Right renal pelvis (tissue), 4 donors: ENCODE measurements at places on chromosomes 12 and 14. TPM values are rescaled to one million over a fixed set of nuclear protein-coding genes. Genes with fewer than 3 reads are reported as not detected.

DNA sequence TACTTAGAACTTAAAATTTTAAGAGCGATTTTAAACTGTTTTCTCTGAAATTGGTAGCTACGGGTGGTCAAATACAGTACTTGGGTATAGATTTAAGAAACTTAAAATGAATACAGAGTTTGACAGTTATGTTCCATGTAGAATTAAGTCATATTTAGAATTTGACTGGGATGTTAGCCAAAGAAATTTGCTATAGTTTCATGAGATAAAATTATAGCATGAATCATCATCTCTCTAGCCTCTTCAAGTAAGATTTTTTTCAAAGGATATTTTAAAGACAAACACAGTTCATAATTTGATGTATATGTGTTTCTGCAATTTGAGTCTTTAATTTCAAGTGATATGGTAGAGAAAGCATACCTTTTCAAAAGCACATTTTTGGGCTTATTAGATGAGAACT, 41.0 kb downstream of the ZCRB1 start:
- no peak for DNase-seq

- no peak for DNase-seq
Measured at GRCh38 chr12:99695050-99695449, 47.5 kb downstream of the GARIN6 start.

DNA sequence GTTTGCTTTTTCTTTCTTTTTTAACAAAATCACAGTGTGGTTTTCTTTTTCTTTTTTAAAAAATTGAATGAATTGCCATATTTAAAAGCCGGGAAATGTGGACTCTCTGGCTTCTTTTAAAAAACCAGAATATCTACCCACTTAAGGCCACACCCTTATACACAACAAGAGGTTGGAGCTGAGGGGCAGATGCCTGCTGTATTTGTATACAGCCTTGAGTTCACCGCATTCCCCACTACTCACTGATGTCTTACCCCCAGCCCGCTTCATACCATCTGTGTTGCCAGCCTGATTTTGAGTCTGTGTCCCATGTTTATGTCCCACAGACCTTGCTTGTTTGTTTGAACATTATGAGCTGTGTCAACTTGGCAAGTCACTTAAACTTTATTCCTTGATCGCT, 14.3 kb downstream of the JDP2 start:
- DNase-seq = no peak

- no peak for DNase-seq
Measured at GRCh38 chr14:82724316-82724715, 1190.7 kb upstream of the SEL1L start.

KRT84 gene
- not detected for polyA plus RNA-seq

- no peak for DNase-seq
Measured at GRCh38 chr12:41634091-41634490, 446.0 kb downstream of the PDZRN4 start.

- no peak for DNase-seq
Measured at GRCh38 chr14:64610049-64610746, 60.4 kb downstream of the PPP1R36 start.

DNA sequence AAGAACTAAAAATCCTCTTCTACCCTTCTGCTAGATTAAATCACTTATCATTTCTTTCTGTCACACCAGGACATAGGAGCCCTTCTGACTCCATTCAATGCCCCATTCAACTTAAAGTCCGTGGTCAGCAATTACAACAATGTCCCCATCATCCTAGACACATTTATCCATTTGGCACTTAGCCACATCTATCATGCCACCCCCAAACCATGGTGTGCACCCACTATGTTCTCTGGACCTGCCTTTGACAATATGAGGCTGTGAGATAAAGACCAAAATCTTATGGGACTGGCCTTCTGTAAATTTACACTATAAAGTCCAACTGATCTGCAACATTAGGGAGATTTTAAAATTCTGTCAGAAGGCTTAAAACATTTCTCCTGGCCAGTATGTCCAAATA, 104.4 kb downstream of the SSPN start:
- no peak for DNase-seq

- no peak for DNase-seq
Measured at GRCh38 chr12:121089031-121089812, 43.5 kb upstream of the P2RX7 start.

GRCh38 chr12:56590237-56590830, 39.8 kb downstream of the BAZ2A start:
- DNase-seq = no peak

CCDC196 gene
- 0.24 TPM for polyA plus RNA-seq

SALL2 gene
- polyA plus RNA-seq = 62.4 TPM

GRCh38 chr12:128613837-128614590, 209.7 kb downstream of the SLC15A4 start:
- no peak for DNase-seq

CLEC1A gene
- polyA plus RNA-seq = 3.1 TPM

DNA sequence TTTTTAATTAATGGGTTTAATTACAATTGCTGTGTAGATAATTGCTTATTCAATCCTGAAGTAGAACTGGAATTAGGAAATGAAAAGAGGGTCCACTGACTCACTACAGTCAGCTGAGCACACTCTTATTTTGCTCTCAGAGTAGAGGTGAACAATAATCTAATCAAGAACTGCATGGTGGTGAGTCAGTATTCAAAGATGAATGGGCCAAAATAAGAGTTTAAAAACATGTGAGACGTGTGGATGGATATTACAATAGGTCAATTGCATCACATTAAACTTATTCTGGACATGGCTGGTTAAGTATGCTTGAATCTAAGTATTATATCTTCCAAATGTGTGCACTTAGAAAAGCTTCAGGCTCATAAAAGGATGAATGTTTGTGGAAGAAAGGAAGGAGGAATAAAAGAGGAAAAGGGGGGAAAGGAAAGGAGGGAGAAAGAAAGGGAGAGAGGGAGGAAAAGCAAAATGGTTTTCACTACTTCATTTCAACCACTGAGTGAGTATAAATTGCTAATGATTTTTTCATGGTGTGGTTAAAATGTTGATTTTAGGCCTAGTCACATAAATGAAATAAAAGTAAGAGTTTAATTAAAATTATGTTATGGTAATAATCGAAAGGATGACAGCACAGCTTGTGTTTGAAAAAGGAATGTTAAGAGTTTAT, 27.0 kb upstream of the EEA1 start:
- DNase-seq = no peak

ESR2 gene
- polyA plus RNA-seq = 0.84 TPM

HNF1A gene
- polyA plus RNA-seq = 21.0 TPM

GRCh38 chr14:101706509-101707067, 54.9 kb upstream of the PPP2R5C start:
- no peak for DNase-seq
